RCC 7860 (cell line): ENCODE measurements at places on chromosomes 16 and 17.

- DNase-seq = peak; percentile 13
Measured at GRCh38 chr16:88815901-88816589, 4.3 kb upstream of the APRT start.

GRCh38 chr17:8290043-8290442, 1.6 kb downstream of the RANGRF start:
- DNase-seq = no peak

GRCh38 chr17:59151591-59151990, 3.4 kb downstream of the SKA2 start:
- no peak for DNase-seq

DNA sequence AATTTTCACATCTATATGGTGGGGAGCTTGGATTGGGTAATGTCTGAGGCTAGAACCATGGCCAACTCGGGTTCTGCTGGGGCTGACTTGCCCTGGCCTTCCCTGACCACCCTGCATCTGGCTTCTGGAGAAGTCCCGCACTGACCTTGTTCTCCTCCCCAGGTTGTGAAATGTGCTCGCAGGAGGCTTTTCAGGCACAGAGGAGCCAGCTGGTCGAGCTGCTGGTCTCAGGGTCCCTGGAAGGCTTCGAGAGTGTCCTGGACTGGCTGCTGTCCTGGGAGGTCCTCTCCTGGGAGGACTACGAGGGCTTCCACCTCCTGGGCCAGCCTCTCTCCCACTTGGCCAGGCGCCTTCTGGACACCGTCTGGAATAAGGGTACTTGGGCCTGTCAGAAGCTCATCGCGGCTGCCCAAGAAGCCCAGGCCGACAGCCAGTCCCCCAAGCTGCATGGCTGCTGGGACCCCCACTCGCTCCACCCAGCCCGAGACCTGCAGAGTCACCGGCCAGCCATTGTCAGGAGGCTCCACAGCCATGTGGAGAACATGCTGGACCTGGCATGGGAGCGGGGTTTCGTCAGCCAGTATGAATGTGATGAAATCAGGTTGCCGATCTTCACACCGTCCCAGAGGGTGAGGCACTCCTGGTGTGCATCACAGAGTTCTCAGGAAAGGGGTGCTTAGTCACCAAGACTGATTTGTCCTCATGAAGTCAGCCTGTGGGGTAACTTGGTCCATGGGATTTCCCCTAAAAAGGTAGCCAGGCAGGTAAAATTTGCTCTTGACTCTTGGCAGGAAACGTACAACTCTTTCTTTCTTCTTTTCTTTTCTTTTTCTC, 6.1 kb downstream of the NOD2 start:
- DNase-seq = no peak

DNA sequence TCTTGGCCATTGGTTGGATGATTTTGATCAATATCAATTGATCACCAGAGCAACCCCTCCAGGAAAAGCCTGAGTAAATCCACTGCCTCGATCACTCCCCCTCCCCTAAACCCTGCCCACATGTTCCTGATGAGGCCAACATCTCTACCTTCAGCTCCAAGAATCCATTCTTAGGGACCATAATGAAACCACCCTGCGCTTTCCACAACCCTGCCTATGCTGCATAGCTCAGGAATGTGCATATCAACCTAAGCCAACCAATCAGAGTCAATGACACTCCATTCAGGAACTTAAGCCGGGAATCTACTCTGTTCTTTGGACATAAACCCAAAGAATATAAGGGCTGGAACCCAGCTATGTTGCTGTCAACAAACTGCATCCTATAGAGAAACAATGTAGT, 86.3 kb downstream of the MYH11 start:
- no peak for DNase-seq

DNA sequence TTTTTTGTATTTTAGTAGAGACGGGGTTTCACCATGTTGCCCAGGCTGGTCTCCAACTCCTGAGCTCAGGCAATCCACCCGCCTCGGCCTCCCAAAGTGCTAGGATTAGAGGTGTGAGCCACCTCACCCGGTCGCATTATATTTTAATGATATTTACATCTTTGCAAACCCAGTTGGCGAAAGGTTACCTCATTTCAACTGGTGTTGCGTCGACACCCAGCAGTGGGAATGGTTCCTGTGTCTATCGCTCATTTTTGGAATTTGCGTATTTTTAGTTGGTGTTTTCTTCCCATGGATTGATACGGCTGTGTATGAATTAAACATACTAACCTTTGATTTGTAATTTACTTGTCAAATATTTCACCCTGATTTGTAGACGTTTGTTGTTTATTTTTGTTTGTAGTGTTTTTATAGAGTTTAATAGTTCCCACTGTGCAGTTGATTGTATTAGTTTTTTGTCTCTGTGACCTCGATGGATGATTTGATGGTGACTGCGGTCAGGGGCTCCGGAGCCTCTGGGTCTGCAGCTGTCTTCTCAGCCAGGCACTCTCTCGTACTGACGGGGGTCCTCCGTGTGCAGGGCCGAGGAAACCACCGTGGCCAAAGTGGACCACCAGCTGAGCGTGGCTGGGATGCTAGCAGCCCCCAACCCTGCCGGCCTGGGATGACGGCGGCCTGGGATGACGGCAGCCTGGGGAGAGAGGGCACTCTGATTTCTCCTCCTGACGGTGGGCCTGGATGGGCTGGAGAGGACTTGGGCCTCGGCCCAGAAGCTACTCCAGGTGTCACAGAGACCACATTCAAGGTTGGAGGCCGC, 4.0 kb downstream of the CD7 start:
- no peak for DNase-seq

- no peak for DNase-seq
Measured at GRCh38 chr16:51053775-51054174, 97.3 kb downstream of the SALL1 start.

DNA sequence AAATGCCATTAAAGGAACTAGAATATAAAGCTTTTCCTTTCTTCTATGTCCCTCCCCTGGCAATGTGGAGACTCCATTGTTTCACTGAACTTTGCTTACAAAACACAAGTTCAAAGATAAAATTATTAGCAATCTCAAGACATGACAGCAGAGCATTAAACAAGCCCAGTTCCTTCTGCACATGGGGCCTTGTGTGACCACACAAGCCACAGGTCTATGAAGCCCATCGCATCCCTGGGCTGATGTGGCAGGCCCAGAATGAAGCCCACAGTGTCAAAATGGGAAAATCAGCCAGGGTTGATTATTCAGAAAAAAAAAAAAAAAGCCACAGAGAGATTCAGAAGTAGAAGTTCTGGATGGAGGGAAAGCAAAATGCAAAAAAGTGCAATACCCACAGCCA, 12.9 kb upstream of the SLC39A11 start:
- no peak for DNase-seq

DNA sequence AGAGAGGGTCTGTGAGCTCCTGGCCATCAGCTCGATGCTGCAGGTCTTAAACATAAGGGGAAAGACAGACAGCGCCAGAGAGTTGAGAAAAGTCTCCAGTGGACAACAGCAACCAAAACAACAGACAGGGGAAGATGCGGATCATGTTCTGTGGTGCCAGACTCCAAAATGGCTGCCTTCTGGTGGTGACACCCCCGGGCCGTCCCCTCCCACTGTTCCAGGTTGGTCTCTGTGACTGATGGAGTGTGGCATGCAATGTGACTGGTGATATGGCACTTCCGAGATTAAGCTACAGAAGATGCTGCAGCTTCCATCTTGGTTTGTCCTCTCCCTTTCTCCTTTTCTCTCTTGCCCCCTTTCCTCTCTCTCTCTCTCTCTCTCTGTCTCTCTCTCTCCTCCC, 40.4 kb upstream of the RBFOX3 start:
- DNase-seq = no peak

DNA sequence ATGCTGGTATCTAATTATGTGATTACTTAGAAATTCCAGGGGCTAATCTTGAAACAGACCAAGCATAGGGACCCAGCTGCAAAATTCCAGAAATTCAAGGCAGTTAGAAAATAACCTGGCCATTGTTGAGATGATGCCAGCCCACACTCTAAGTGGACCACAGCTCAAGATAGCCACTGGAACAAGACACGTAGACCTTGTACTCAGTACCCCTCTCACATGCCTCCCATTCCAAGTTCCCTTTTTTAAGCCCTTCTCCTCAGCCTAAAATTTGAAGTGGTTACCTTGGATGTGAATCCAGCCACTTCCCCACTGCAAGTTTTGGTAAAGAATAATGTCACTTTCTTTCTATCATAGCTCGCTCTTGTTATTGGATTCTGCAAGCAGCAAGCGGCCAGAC, 4.1 kb upstream of the ZNF19 start:
- DNase-seq = no peak

GRCh38 chr16:52705122-52705521, 158.2 kb upstream of the TOX3 start:
- DNase-seq = no peak

GRCh38 chr16:2223942-2224486, 623 bp downstream of the E4F1 start:
- DNase-seq = peak; percentile 28

- DNase-seq = no peak
Measured at GRCh38 chr17:77909816-77910215, 48.7 kb upstream of the TNRC6C start.

GRCh38 chr16:1667271-1667670, 10.8 kb upstream of the JPT2 start:
- DNase-seq = no peak
